ENCODE measurements at places on chromosomes 11 and 22. TPM values are rescaled to one million over a fixed set of nuclear protein-coding genes. Genes with fewer than 3 reads are reported as not detected.

The WDR74 gene
- 68.5 TPM for total RNA-seq

The APOBEC3B gene
- total RNA-seq, result 0.50 TPM

The OR51I1 gene
- total RNA-seq, result not detected

The OPCML gene
- total RNA-seq, result not detected

The ANKRD49 gene
- 20.5 TPM for total RNA-seq

The DDI1 gene
- not detected for total RNA-seq

The TSPAN32 gene
- total RNA-seq, result not detected

The PDE3B gene
- total RNA-seq, result 0.14 TPM

The RGL4 gene
- not detected for total RNA-seq

The INPP5J gene
- total RNA-seq, result 0.34 TPM

The SLCO2B1 gene
- not detected for total RNA-seq

The ROM1 gene
- 1.9 TPM for total RNA-seq

The CDHR5 gene
- total RNA-seq, result not detected

The CLTCL1 gene
- 26.9 TPM for total RNA-seq

The HEPACAM gene
- total RNA-seq, result not detected

The YPEL4 gene
- total RNA-seq, result under 0.01 TPM

The PRG3 gene
- total RNA-seq, result not detected

The MFRP gene
- not detected for total RNA-seq

The GRM5 gene
- under 0.01 TPM for total RNA-seq

The TRIM48 gene
- total RNA-seq, result not detected

The PLET1 gene
- not detected for total RNA-seq

The KRTAP5-11 gene
- total RNA-seq, result not detected

The HEPN1 gene
- total RNA-seq, result not detected

The MRGPRE gene
- total RNA-seq, result not detected

The NXPE2 gene
- not detected for total RNA-seq

The GGTLC2 gene
- not detected for total RNA-seq

The ALX4 gene
- total RNA-seq, result not detected
